ENCODE measurements at places on chromosomes 6 and 20.

GRCh38 chr20:3250091-3250504 is 11.1 kb upstream of the SLC4A11 start:
- DNase-seq = no peak

GRCh38 chr6:165456286-165456685 is 146.9 kb upstream of the C6orf118 start:
- DNase-seq = no peak

GRCh38 chr6:138230759-138231380 is 12.6 kb upstream of the PBOV1 start:
- no peak for DNase-seq

GRCh38 chr6:63058601-63059000 is 152.7 kb upstream of the FKBP1C start:
- DNase-seq = no peak

- no peak for DNase-seq
Measured at GRCh38 chr6:19557191-19557590, 280.0 kb upstream of the ID4 start.

DNA sequence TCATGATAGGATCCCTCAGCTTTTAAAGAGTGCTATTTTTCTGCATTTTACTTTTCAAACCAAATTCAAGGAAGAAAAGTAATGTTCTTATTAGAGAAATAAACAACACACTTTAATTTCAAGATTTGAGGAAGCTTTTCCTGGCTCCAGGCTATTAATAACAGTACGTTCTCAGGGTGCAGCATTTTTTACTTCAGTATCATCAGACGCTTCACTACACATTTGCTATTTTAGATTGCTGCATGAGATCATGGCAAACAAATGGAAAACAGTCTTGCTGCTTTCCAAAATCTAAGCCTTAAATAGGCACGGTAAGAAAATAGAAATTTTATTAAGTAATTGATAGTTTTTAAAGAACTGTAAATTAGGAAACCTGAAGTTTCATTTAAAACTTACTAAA is 253.6 kb upstream of the EXOC2 start:
- no peak for DNase-seq

DNA sequence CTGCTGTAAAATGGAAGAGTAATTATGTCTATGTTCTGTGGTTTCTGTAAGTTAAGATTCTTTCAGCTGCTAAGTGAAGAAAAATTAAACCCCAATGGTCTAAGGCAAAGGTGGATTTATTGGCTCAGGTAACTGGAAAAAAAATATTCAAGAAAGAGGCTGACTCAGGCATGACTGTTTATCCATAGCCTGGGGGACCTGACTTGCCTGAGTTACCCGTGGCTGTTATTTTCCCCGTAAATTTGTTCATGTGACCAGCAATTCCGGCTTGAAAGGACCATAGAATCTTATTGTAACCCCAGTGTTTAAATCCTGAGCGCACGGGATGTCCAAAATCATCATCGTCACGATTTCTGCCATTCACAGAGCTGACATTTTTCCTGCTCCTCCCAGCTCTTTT is 32.3 kb upstream of the SULF2 start:
- DNase-seq = no peak

- DNase-seq = no peak
Measured at GRCh38 chr6:16284472-16284871, 46.1 kb downstream of the GMPR start.

DNA sequence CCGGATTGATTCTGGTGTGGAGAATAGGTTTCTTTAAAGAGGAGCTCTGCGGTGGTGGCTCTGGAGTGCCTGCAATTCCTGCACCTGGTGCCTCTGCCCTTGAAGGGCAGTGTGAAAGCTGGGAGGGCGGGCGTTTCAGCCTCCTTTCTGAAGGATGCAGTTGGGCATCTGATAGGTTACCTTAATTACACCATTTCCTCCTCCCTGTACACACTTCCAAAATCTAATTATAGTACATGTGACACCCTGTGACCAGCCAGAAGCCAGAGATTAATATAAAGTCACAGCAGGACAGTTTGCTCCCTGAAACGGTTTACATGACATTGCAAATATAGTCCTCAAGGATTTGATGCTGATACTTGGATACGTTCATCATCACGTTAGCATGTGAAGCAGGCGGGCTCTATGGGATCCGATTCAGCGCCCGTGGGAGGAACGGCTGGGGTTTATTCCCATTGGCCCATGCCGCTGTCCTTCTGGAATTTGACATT is 548.2 kb downstream of the QKI start:
- DNase-seq = no peak

GRCh38 chr20:24576447-24576846 is 107.0 kb downstream of the SYNDIG1 start:
- no peak for DNase-seq

- no peak for DNase-seq
Measured at GRCh38 chr6:13614126-13614925, 809 bp upstream of the NOL7 start.

DNA sequence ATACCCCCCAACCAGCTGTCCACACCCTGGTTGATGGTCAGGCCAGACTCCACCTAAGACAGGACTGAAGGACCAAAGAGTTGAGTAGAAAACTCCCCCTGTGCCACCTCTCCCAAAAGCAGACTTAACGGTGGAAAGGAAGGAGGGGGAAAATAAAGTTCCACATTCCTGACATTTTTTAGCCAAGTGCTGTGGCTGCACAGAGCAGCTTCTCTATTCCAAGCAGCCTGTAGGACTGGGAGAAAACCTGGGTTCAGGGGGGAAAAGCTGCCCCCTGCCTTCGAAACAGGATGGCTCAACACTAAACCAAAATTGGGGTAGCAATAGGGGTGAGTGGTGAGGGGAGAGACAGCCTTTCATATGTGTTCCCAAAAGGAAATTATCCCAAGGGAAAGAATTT is 3.6 kb downstream of the TRAM2 start:
- DNase-seq = no peak

DNA sequence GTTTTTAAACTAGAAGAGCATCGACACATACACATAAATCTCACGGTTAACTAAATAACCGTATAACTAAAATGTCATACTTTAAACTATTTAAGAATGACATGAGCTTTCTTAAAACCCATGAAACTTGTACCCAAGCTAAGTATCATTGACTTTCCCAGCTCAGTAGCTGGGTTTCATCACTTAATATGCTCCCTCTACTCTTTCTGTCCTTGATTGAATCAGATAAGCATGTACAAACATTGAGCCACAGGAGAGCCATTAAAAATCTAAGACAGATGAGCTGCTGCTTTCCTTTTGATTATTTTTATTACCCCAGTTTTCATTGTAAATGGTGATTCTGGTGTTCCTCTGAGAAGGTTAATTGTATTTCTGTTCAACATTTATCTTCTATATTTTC is 115.8 kb downstream of the FOXO3 start:
- no peak for DNase-seq

GRCh38 chr6:108656836-108657235 is 96.1 kb downstream of the FOXO3 start:
- no peak for DNase-seq

- no peak for DNase-seq
Measured at GRCh38 chr20:17445543-17445942, 85.6 kb downstream of the BFSP1 start.

GRCh38 chr6:162973980-162974379 is 246.2 kb downstream of the PACRG start:
- no peak for DNase-seq

DNA sequence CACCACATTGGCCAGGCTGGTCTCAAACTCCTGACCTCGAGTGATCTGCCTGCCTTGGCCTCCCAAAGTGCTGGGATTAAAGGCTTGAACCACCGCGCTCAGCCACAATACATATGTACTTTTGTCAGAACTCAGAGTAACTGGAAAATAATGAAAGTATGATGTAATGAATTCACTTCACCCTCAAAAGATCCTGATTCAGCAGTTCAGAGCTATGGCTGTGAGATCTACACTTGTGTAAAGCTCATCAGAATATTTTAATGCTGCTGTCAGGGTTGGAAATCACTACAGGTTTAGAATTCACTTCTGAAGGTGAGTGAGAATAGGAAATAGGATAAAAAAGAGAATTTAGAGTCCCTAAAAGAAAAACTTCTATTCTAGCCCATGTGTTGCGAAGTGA is 464.5 kb upstream of the NRSN1 start:
- DNase-seq = no peak

GRCh38 chr6:90158936-90159335 is 137.7 kb downstream of the BACH2 start:
- no peak for DNase-seq

- DNase-seq = no peak
Measured at GRCh38 chr6:39797751-39798150, 5.6 kb downstream of the DAAM2 start.

- DNase-seq = no peak
Measured at GRCh38 chr6:39496915-39497314, 174.4 kb upstream of the KCNK16 start.

DNA sequence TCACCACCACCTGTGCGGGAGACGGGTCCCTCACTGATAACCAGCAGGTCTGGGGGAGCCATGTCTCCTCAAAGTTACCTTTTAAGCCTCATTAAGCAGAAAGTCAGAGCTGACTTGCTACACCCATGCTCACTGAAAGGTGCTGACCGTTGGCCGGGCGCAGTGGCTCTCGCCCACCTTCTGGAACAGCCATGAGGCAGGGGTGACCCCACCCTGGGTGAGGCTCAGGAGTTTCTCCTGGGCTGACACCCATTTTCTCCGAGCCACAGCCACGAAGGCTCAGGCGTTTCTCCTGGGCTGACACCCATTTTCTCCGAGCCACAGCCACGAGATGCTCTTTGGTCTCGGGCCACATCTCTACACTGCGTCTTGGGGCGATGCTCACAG is 10.2 kb downstream of the BHLHE23 start:
- DNase-seq = no peak

DNA sequence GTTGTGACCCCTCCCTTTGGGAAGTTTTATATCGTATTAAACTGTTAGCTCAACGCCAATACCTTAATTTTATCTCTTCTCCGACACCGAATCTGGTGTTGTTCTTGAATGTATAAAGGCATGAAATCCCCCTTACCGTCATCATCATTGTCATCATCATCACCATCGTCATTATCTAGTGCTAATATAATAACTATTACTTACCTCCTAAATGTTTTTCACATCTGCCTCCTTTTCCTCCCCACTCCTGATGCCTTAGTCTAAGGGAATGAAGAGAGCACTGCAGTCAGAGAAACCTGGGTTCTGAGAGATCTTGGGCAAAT is 677 bp upstream of the ZBTB24 start:
- no peak for DNase-seq

DNA sequence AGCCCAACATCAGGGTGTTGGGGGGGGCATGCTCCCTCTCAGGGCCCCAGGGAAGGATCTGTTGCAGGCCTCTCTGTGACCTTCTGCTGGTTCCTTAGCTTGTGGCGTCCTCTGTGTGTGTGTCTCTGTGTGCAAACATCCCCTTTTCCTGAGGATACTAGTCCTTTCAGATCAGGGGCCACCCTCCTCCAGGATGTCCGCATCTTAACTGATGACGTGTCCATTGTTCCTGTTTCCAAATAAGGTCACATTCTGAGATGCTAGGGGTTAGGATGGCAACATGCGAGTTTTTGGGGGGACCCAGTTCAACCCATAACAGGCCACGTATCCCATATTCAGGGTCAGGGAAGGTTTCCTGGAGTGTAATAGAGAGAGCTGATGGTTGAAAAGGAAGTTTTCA is 40.9 kb downstream of the GMPR start:
- DNase-seq = no peak

DNA sequence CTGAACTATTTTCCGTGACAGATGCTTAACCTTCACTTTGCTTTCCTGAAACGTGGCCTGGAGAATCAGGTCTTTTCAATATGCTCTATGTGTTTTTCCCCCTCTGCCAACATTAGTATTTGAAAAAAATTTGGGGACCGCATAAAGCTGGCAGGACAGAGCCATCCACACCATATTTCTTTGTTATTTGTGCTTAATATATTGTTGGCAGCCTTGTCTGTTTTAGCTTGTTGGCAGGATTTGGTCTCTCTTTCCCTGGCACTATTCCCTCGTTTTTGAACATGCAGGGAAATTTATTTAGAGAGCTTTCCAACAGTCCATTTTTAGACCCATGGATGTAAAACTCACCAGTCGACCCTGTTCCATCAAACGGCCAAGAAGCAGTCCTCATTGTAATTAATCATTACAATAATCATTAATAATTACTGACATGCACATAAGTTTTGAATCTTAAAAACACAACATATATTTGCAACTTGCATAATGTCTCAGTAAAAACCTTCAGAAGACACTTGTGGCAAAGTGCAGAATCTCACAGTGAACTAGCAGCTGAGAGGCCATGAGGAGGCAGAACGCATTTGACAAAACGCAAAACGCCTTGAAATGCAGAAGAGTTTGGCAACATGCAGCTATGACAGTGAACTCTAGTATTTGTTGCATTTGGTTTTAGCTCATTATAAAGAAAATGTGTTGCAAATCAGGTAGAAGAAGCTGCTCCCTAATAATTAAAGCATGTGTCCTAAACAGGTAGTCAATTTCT is 514.2 kb downstream of the C6orf118 start:
- no peak for DNase-seq

DNA sequence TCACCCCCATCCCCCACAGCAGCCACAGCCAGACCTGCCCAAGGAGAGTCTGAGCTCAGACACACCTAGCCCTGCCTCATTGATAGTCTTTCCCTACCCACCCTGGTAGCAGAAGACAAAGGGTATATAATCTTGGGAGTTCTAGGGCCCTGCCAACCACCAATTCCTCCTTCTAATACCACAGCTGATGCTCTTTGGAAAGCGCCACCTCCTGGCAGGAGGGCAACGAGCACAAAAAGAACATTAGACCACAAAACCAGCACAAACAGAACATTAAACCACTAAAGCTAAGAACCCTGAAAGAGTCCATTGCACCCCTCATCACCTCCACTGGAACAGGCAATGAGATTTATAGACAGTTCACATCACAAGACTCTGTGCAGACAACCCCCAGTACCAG is 195.8 kb upstream of the FUT9 start:
- no peak for DNase-seq

GRCh38 chr20:47059536-47059935 is 164.9 kb downstream of the EYA2 start:
- DNase-seq = no peak

DNA sequence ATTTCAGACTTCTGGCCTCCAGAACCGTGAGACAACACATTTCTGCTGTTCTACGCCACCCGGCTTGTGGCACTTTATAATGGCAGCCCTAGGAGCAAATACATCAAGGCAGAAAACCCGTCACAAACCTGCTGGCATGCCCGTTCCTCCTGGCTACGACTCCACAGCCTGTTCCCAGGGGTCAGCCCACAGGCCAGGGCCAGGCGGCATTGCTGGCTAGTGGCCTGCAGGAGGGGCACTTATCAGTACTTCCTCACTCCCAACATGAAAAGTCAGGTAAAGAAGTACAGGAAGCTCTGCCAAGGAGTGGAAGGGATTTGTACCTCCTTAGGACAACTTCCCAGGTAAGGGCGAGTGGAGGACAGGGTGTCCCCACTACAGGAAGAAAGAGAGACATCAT is 223.1 kb upstream of the AGPAT4 start:
- no peak for DNase-seq

DNA sequence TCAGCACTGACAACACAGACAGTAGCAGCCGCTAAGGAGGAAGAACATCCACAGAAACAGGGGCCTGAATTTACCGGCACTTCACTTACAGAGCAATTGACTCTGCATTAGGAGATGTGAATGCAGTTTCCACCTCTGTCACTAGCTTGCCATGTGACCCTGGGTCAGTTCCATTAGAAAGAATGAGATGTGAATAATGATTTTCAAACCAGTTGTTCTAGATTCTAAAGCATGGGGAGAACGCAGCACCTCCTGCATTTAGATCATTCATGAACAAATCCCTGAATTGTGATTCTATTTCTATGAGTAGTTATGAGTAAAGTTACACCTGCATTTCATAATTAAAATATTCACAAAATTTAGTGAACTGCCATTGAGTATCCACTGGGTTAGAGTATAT is 197.3 kb upstream of the EXOC2 start:
- DNase-seq = no peak

Measured in activated T-cell treated with anti-CD3 and anti-CD28 coated beads, Interleukin-2, amount 50 U/mL, for 4 hours (primary cell).